ENCODE measurements at places on chromosomes 6 and 20. TPM values are rescaled to one million over a fixed set of nuclear protein-coding genes. Genes with fewer than 3 reads are reported as not detected.

GRCh38 chr20:49446808-49447207, 35.7 kb downstream of the KCNB1 start:
- no peaks in the 10 kb centered on the region for H3K36me3 ChIP-seq
- DNase-seq, result no peak
- H3K27ac ChIP-seq, result no peak overlapping the region
- H3K4me1 ChIP-seq, result no peaks in the 10 kb centered on the region

GRCh38 chr6:14274546-14275492, 157.2 kb downstream of the CD83 start:
- peaks cover 4% of the 10 kb centered on the region for H3K27me3 ChIP-seq
- DNase-seq, result no peak
- H3K4me3 ChIP-seq, result no peak overlapping the region
- no peak overlapping the region for H3K27ac ChIP-seq

- no peaks in the 10 kb centered on the region for H3K27me3 ChIP-seq
- peak; percentile 7 for DNase-seq
- no peak overlapping the region for H3K4me3 ChIP-seq
- H3K36me3 ChIP-seq, result no peaks in the 10 kb centered on the region
Measured at GRCh38 chr20:54350415-54350814, 125.0 kb upstream of the DOK5 start.

- DNase-seq, result peak; percentile 84
- H3K27me3 ChIP-seq, result no peaks in the 10 kb centered on the region
- no peak overlapping the region for H3K4me3 ChIP-seq
- H3K36me3 ChIP-seq, result no peaks in the 10 kb centered on the region
- H3K27ac ChIP-seq, result no peak overlapping the region
Measured at GRCh38 chr6:125867483-125867942, 76.8 kb downstream of the NCOA7 start.

DNA sequence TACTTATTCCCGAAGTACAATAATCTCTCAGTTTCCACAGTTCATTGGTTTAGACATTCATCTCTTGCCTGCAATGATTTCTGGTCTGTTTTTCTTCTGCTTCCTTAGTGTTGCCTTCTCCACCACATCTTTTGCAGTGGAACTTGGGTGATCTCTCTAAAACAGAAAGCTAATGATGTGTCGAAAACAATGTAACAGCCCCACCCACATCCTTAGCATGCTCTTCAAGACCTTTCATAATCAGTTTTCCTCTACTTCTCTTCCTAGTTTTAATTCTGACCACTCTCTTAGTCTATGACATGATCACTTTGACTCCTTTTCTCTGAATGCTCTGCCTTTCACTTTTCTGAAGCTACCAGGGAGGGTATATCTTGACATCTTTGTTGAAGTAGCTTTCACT, 1007.9 kb upstream of the CITED2 start:
- no peak for DNase-seq
- no peaks in the 10 kb centered on the region for H3K27me3 ChIP-seq
- H3K4me1 ChIP-seq, result peaks cover 10% of the 10 kb centered on the region
- no peaks in the 10 kb centered on the region for H3K36me3 ChIP-seq

DNA sequence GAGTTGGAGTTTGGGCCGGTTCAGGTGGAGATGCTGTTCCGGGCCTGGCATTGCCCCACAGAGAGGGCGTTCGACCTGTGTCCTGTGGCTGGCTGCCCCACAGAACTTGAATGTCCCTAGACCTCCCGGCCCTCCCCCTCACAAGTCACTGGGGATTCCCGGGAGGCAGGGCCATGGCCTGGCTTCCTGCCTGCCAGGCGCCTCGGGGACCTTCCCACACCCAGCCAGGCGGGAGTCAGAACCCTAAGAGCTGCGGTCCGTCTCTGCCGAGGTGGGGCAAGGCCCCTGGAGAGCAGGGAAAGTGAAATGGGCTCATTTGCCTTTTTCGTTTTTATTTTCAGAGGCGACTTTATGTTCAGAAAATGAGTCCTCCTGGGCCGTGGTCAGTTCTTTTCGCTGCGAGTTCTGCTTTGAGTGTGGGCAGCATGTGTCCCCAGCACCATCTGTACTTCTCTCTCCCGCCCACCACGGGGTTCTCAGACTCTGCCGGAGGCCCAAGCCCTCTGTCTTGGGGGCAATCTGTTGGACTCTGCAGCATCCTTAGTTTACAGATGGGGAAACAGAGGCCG, 8.5 kb downstream of the RBM38 start:
- H3K4me1 ChIP-seq, result peaks cover 6% of the 10 kb centered on the region
- no peaks in the 10 kb centered on the region for H3K27me3 ChIP-seq
- peaks cover 30% of the 10 kb centered on the region for H3K36me3 ChIP-seq
- DNase-seq, result peak; percentile 16

DNA sequence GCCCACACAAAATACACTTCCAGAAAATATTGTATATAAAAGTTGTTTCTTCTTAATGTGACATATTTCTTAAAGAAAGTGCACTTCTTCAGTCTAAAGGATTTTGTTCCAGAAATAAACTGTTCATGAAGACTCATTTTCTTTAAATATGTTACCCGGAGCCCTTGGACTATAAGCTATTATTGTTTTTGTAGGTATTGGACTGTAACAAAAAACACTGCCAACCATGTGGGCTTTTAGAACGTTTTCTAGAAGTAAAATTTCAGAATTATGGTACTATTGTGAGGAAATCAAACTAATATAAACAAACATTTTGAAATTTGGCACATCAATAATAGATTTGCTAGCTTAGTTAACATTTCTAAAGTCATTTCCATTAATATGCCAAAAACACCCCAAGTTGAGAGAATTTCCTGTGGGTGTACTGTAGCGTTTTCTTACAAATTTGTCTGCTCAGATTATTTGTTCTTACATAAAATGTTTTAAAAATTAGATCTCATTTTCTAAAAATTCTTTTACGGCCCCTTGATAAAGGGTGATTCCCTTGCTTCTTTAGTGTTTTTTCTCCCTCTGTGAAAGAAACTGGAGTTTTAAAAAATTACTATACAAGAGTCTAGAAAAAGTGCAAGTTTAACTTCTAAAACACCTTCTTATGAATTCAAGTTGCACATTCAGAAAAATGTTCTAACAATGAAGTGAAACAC, 3.4 kb downstream of the NKX2-4 start:
- peaks cover 71% of the 10 kb centered on the region for H3K27me3 ChIP-seq
- no peak overlapping the region for H3K4me3 ChIP-seq
- H3K4me1 ChIP-seq, result peaks cover 2% of the 10 kb centered on the region
- no peak overlapping the region for H3K27ac ChIP-seq

GRCh38 chr6:40473026-40473425, 114.1 kb downstream of the LRFN2 start:
- DNase-seq, result no peak
- no peaks in the 10 kb centered on the region for H3K4me1 ChIP-seq
- no peak overlapping the region for H3K4me3 ChIP-seq
- no peaks in the 10 kb centered on the region for H3K27me3 ChIP-seq

The TOX2 gene
- 1.1 TPM for total RNA-seq

Measured in IMR-90 (cell line).